Stimulated activated CD8-positive, alpha-beta memory T cell treated with anti-CD3 and anti-CD28 coated beads, Interleukin-12 subunit alpha, Interleukin-12 subunit beta, amount 100 ng/mL, for 1 hour (primary cell): ENCODE measurements at places on chromosomes 5 and 9.
A peak's percentile ranks its signal among the peaks of the same experiment; 100 is the strongest.

GRCh38 chr9:1659363-1659690, 355.8 kb upstream of the SMARCA2 start:
- DNase-seq: no peak

GRCh38 chr5:139682016-139682975, 34.1 kb downstream of the CXXC5 start:
- DNase-seq: no peak

DNA sequence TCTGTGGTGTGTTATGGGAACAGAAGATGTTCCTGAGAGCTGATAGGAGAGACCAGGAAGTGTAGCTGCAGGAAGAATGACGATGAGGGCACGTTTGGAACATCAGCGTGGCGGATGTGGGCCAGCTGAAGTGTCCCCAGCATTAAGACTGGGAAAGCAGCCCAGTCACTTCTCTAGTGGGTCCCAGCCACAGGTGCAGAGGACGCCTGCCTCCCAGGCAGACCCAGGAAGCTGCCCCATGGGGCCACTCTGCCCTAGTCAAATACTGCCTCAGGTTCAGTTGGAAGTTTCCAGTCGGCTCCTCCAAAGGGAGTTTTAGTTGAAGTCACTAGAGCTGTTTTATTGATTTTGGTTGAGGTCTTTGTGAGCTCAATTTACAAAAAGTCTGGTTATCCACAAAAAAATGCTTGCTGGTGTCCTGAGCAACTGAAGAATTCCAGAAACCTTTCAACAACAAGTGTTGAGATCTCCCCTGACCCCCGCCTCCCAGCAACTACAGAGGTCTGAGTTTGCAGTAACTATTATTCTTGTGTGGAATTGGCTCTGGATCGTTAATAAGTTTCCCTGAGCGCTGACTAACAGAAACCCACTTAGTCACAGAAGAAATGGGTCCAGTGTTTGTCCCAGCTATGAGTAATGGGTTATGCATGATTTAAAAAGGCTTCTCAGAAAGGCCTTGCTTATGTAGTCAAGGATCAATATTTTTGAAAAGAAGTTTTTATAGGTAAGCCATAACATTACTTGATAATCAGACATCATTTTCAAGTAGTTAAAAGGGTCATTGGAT, 294.1 kb downstream of the FANCC start:
- no peak for DNase-seq

GRCh38 chr5:120913396-120913795, 449.3 kb downstream of the PRR16 start:
- DNase-seq: no peak

DNA sequence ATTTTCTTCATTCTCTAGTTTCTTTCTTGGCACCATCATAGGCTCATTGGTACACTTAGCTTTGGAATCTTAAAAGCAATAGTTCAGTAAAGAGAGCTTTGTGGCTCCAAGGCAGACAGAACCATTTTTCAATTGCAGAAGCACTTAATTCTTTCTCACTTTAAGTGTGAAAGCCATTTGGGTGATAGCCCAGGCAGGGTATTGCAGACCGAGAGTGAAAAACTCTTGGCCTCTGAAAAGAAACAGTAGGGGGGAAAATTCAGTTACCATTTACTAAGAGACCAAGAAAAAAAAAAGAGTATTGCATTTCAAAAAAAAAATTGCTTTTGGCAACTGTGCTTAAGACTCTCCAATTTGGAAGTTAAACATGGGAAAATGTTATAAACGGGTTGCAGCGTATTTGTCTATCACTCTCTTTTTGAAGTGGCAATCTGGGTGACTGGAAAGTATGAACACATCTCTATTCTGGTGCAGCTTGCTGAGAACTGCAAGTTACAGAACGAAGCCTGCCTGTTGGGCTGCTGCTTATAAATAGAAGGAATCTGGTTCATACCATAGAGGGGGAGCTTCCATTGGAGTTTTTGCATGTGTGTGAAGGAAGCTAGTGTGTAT, 170.5 kb downstream of the TLE4 start:
- DNase-seq: no peak

DNA sequence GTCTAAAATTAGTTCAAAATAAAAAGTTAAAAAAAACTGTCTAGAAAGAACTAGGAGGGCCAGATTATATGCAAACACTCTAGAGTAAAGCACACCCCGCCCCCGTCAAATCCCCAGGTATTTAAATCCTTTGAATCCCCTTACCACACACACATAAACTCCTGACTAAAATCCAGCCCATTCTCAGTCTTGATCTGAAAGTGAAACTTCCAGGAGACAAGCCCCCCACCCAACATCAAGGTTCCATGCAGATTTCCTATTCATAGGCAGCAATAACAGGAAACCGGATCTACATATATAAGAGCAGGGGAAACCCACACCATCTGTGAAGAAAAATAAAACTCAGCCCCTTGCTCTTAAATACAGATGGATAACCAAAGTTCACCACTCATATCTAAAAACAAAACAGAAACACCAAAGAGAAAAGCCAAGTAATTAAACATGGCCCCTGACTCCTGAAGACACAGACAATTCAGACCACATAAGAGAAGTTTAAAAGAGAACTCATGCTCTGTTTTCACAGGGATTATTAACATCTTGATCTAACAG, 42.3 kb downstream of the MARCHF3 start:
- DNase-seq: no peak

DNA sequence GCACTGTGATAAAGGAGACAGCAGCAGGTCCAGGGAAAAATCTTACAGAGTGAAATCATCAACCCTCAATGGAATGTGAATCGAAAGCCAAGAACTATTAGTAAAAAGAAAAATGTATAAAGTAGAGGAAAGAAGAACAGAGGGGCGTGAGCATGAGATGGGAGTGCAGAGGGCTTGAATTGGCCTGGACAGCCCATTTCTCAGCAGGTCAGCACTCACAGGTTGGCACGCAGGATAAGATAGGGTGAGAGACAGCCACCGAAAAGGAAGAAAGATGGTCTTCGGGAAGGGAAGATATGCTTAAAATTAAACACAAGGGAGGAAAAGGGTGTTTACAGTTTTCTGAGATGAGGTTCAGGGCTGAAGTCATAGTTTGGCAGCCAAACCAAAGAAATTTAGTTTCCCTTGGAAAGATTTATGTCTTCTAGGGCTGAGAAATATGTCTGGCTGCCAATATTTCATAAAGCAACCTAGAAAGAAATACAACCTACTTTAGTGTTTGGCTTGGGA, 524.7 kb downstream of the SPATA31D1 start:
- no peak for DNase-seq

- DNase-seq: no peak
Observed at GRCh38 chr5:54171645-54172384, 138.6 kb downstream of the ARL15 start.

- no peak for DNase-seq
Observed at GRCh38 chr5:97388794-97389193, 205.7 kb upstream of the RIOK2 start.

- DNase-seq: no peak
Observed at GRCh38 chr5:176481711-176482110, 33.5 kb downstream of the FAF2 start.

DNA sequence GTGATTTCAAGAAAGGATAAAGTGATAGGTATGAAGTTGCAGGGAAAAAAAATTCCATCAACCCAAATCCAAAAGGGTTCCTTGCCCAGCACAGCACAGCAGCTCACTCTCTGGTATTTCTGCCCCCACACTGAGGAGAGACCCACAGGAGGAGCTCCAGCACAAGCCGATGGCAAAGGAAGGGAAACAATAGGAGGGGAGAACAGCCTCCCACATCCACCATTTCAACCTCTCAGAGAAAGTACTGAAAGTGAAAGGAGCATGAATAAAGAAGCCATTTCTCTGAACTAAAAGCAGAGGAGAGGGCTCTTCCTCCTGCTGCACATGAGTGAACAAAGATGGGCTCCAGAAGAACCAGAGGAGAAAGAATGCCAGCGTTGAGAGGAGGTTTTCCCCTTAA, 54.9 kb upstream of the ZSWIM6 start:
- DNase-seq: no peak

- DNase-seq: no peak
Observed at GRCh38 chr5:173191015-173191414, 44.0 kb downstream of the NKX2-5 start.

- no peak for DNase-seq
Observed at GRCh38 chr9:100058699-100059579, 39.9 kb downstream of the ERP44 start.

DNA sequence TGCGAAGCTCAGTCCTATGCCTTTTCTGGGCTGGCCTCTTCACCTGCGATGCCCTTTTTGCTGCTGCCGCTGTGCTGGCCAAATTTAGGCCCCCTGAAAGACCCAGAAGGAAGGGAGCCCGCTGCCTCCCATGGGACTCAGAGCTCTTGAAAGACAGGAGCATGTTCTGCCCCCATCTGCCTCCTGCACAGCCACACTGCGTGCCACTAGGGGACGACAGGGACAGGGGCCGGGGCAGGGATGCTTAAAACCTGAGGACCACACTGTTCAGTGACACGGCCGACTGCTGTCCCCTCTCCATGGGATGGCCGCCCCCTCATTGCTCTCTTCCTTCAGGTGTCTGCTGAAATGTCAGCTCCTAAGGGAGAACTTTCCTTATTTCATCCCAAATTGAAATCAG, 132.4 kb downstream of the ADAMTS2 start:
- DNase-seq: no peak

DNA sequence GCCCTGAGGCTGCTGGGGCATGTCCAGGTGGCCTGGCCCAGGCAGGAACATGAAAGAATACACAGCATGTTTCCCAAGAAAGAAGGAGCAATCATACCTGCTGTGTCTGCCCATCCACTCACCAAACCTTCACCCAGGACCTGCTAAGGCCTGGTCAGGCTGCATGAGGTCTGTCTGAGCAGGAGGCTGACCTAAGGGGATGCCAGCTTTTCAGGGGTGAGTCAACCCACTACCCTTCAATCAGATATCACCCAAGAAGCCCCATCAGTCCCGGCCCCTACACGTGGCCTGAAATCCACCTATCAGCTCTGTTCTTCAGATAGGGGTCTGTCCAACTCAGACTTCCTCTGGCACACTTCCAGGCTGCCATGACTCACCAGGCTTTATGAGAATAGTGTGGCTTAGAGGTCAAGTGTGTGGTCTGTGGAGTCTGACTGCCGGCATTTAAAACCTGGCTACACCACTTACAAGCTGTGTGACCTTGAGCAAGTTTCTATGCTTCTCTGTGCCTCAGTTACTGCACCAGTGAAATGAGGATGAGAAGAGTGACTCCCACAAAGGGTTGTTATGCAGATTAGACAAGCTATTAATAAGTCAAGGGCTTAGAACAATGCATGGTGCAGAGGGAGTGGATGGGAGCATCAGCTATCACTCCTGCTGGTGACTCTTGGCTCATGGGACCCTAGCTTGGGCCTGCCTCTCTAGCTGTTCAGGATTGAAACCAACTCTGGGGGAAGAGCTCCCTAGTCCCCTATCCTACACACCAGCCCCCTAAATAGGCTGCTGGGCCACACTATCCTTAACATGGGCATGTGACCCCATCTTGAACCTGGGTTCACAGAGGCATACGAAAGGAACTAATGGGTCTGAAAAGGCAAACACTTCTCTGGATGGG, 130.3 kb downstream of the PAX5 start:
- DNase-seq: no peak

DNA sequence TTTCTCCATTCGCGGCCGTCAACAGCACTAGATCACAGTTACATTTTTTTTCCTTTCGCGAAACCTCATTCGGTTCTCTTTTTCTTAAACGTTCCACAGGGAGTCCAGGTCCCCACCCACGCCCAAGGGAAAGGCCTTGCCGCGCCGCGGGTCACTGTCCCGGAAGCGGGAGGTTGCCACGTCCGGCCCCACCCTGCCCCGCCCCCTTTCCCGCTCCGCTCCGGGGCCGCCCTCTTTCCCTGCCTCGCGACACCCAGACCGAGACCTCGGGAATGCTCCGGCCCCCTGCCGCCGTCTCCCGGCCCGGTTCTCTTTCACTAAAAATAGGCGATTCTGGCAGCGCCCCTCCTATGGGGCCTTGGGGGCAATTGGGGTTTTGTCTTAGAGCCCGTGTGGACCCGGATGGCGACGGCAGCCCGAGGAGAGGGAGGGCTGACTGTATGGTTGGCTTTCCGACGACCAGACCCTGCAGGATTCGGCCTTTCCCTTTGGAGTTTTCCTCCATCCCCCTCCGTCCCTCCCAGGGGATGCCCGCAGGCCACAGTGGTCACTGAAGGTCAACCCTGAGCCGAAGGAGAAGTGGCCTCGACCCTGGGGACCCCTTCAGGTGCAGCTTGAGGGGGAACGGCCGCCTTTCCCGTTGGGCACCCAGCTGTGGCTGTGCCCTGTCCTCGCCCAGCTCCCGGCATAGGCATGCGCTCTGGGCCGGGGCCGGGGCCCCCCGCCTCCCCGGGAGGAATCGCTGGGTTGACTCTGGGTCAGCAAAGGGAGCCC, 2.8 kb upstream of the RACK1 start:
- DNase-seq: peak; percentile 59

DNA sequence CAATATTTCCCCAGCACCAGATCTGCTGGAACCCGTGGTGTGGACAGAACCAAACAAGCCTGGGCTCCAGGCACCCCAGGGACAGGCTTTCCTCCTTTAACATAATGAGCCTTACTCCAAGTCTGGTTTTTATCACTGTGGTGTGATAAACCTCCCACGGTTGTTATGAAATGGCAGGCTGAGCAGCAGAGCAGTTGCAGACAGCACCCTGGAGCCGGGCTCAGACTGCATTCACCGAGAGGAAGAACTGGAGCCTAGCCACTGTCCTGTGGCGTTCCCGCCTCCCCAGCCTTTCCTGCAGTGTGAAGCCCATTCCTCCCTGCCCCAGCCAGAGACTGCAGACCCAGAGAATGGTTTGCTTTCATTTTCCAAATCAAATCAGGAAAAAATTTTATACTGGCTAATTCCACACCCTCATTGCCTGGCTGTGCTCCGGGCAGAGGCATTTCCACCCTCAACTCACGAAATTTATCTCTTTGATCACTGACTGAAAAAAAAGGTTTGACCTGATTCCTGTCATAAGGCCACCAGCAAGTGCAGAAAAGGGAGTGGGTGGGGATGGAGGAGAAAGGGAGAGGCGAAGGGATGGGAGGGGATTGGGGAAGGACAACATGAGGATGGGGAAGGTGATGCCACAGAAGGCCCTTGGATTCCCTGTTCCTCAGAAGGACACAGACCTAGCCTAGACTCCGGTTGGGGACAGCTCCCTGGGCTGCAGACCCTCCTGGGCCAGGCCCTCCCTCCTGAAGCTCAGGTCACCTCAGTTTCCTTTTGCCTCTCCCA, 18.9 kb downstream of the IPPK start:
- DNase-seq: no peak

- DNase-seq: no peak
Observed at GRCh38 chr5:154178661-154179060, 11.9 kb upstream of the GALNT10 start.

DNA sequence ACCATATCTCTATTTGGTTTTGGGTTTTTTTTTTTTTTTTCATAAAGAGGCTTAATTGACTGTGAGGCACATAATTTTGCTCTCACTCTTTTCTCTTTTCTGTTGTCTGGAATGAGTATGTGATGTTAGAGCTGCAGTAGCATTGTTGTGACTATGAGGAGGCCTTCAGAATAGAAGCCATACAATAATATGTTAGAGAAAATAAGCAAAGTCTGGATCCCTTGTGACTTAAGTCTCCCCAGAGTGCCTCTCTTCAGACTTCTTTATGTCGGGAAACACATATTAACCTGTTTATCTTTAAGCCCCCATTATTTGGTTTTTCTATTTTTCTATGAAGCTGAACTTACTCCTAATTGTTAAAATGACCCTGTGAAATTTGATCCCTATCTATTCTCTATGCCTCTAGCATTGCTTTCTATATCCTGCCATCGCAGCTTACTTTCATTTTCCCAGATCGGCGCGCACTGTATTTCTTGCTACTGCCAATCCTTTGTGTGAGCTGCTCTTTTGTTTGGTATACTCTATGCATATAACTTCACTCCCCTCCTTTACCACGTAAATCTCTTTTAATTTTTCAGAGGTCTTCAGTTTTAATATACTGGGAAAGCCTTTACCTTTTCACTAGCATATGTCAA, 372.5 kb upstream of the KCNN2 start:
- no peak for DNase-seq
